ENCODE measurements at places on chromosomes 2 and 18. TPM values are rescaled to one million over a fixed set of nuclear protein-coding genes. Genes with fewer than 3 reads are reported as not detected.

- H3K36me3 ChIP-seq: no peaks in the 10 kb centered on the region
- no peaks in the 10 kb centered on the region for H3K27me3 ChIP-seq
- no peaks in the 10 kb centered on the region for H3K4me1 ChIP-seq
Observed at GRCh38 chr2:198465970-198466369, 661.6 kb downstream of the PLCL1 start.

DNA sequence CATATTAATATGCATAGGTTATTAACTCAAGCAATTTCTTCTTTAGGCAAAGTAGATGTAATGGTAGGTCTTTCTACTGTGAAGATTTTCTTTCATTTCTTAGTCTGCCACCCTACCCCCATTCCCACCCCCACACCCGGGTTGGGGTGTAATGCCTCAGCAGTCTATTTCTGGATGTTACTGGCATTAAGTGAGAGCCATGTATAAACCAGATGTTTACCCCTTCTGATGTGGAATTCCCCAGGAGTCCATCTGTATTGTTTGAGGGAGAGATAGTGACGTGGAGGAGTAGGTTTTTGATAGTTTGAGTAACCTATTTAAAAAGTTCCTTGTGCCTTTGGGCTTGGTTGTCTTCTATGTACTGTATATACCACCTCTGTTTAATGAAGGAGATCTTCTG, 11.8 kb downstream of the TDRD15 start:
- H3K36me3 ChIP-seq: no peaks in the 10 kb centered on the region
- H3K4me1 ChIP-seq: no peaks in the 10 kb centered on the region

The CSRNP3 gene
- not detected for total RNA-seq

GRCh38 chr2:166792808-166793207, 95.5 kb upstream of the XIRP2 start:
- H3K4me1 ChIP-seq: no peaks in the 10 kb centered on the region
- H3K27ac ChIP-seq: no peak overlapping the region
- H3K36me3 ChIP-seq: no peaks in the 10 kb centered on the region
- H3K4me3 ChIP-seq: no peak overlapping the region
- H3K27me3 ChIP-seq: no peaks in the 10 kb centered on the region
- no peak for DNase-seq

DNA sequence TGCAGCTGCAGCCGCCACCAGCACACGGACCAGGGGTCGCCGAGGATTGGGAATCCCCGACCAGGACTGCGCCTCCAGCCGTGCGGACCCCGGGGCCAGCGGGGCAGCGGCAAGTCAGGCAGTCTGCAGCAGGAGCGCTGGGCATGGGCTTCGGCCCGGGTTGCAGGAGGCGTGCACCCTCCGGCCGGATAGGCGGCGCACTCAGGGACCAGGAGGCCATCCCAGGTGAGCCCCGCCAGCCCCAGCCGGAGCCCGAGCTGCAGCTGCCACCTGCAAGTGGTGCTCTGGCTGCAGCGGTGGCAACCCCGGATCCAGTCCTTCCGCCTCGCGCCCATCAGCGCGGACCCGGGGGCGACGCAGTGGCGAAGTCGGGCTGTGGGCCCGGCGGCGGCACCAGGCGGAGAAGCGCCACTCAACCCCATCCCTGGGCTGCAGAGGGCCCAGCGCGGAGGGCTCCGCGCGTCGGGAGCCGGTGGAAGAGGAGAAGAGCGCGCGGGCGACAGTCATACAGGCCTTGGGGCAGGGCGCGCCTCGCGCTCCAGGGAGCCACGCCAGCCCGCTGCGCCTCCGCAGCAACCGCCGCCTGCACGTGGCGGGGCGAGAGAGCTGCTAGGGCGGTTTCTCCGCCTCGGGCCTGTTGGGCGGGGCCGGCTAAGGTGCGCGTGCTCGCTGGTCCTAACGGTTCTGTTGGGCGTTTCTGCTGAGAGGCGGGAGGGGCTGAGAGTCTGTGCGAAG, 73.8 kb downstream of the RPIA start:
- H3K27ac ChIP-seq: no peak overlapping the region
- DNase-seq: no peak
- no peak overlapping the region for H3K4me3 ChIP-seq
- H3K27me3 ChIP-seq: no peaks in the 10 kb centered on the region
- H3K36me3 ChIP-seq: no peaks in the 10 kb centered on the region

DNA sequence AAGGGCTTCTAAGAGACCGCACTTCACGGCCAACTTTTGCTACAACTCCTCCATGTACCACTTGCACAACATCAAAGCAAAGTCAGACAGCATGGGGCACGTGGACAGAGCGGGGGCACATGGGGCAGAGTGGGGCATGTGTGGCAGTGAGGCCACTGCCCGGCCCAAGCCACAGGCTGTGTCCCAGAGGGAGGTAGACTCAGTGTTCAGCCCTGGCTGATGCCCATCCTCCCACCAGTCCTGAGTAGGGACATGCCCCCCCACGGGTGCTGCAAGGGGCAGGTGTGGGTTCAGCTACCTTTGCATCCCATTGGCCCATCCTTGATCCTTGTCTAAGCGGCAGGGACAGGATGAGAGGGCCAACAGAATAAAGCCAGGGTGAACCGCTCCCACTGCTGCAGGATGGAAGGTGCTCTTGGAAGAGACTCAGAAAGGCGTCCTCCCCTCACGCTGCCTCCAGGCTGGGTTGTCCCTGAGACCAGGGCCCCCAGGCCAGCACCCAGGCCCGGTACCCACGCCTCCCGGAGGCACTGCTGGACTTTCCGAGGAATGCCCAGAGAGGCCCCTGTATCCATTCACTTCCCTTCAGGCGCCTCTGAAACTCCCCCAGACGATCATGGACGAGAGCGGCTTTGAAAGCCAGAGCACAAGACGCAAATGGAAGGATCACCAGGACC, 218.2 kb downstream of the NDUFA10 start:
- no peak for DNase-seq
- H3K27ac ChIP-seq: no peak overlapping the region
- no peaks in the 10 kb centered on the region for H3K4me1 ChIP-seq

GRCh38 chr2:64947885-64948284, 41.3 kb upstream of the SLC1A4 start:
- no peak overlapping the region for H3K27ac ChIP-seq
- H3K4me3 ChIP-seq: no peak overlapping the region
- no peak for DNase-seq
- H3K4me1 ChIP-seq: no peaks in the 10 kb centered on the region
- no peaks in the 10 kb centered on the region for H3K27me3 ChIP-seq

DNA sequence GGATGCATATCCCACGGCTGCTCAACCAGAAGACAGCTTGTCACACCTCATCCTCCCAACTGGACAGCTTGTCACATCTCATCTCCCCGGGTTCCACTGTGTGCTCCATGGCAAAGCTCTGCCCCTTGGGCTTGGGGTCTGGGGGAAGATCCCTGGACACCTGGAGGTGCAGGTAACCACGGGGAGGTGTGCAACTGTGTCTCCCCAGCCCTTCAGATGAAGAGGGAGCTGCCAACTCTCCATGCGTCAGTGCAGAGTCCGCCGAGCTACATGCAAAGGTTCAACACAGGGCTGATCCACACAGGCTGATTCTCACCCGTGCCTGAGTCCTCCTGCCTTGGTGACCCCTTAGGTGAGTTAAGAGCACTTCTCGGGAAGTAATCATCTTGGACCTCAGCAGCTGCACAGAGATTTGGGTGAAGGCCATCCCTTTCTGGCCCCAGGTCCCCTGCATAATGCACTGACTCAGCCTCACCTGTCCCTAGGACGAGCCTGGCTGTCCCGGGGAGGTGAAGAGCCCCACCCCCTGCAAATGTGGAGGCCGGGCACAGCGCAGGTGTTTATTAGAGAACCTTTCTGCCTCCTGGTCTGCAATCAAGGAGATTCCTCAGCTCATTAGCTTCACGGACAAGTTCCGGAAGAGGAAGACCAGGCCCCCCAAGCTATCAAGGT, 157.9 kb downstream of the PXDN start:
- H3K4me1 ChIP-seq: peaks cover 17% of the 10 kb centered on the region
- DNase-seq: no peak
- H3K36me3 ChIP-seq: no peaks in the 10 kb centered on the region
- H3K27ac ChIP-seq: peak overlapping the region; percentile 48
- no peak overlapping the region for H3K4me3 ChIP-seq

The SCN2A gene
- total RNA-seq: not detected

GRCh38 chr2:203681978-203682377, 24.5 kb upstream of the CD28 start:
- H3K27ac ChIP-seq: no peak overlapping the region
- H3K4me1 ChIP-seq: no peaks in the 10 kb centered on the region
- DNase-seq: no peak
- no peak overlapping the region for H3K4me3 ChIP-seq

DNA sequence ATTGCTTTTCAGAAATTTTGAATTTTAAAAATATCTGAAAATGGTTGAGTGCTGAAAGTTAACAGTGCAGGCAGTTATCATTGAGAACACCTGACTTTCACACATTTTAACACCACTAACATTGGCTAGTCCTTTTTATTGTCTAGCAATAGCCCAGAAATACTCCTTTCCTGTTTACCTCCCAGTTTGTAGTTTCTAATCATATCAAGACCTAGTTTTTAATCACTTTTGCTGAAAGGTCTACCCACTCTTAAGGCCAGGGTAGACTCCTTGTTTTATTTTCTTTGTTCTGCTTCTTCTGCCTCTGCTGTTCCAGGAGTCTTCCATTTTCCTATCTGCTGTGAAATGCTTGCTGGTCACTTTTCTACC, 72.1 kb downstream of the UBE2E3 start:
- no peak overlapping the region for H3K27ac ChIP-seq
- no peak overlapping the region for H3K4me3 ChIP-seq
- no peaks in the 10 kb centered on the region for H3K4me1 ChIP-seq
- no peaks in the 10 kb centered on the region for H3K36me3 ChIP-seq
- H3K27me3 ChIP-seq: no peaks in the 10 kb centered on the region

GRCh38 chr2:160652236-160652635, 158.6 kb upstream of the RBMS1 start:
- no peak overlapping the region for H3K4me3 ChIP-seq
- no peaks in the 10 kb centered on the region for H3K4me1 ChIP-seq

DNA sequence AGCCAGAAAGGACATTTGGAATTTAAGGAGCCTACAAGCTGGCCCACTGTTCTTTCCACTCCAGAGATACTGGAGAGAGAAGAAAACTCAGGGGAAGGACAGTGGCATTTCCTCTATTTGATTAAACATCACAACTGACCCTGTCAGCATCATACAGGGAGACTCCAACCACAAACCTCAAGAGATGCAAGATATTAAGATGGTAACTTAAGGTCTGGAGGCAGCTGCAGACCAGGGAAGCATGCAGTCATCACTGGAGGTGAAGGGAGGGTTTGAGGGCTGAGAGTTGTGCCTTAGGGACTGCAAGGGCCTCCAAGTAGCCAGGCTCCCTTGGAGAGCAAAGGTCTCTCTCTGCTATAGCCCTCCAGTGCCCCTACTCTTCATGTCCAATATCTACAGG, 67.4 kb downstream of the RNF152 start:
- H3K4me3 ChIP-seq: no peak overlapping the region
- DNase-seq: no peak
- no peaks in the 10 kb centered on the region for H3K36me3 ChIP-seq
- H3K4me1 ChIP-seq: no peaks in the 10 kb centered on the region
- H3K27me3 ChIP-seq: no peaks in the 10 kb centered on the region

DNA sequence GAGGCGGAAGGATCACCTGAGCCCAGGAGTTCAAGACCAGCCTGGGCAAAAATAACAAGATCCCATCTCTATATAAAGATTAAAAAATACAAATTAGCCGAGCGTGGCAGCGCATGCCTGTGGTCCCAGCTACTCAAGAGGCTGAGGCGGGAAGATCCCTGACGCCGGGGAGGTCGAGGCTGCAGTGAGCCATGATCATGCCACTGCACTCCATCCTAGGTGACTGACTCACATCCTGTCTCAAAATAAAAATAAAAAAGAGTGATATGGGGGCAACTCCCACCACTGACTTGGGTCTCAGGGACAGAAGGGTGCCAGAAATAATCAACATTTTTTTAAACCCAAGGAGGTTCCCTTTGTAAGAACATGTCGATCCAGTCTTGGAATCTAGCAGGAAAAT, 37.6 kb downstream of the ZNF516 start:
- no peak overlapping the region for H3K27ac ChIP-seq
- no peaks in the 10 kb centered on the region for H3K36me3 ChIP-seq
- H3K4me3 ChIP-seq: no peak overlapping the region
- DNase-seq: no peak

The IDH1 gene
- total RNA-seq: 80.2 TPM

DNA sequence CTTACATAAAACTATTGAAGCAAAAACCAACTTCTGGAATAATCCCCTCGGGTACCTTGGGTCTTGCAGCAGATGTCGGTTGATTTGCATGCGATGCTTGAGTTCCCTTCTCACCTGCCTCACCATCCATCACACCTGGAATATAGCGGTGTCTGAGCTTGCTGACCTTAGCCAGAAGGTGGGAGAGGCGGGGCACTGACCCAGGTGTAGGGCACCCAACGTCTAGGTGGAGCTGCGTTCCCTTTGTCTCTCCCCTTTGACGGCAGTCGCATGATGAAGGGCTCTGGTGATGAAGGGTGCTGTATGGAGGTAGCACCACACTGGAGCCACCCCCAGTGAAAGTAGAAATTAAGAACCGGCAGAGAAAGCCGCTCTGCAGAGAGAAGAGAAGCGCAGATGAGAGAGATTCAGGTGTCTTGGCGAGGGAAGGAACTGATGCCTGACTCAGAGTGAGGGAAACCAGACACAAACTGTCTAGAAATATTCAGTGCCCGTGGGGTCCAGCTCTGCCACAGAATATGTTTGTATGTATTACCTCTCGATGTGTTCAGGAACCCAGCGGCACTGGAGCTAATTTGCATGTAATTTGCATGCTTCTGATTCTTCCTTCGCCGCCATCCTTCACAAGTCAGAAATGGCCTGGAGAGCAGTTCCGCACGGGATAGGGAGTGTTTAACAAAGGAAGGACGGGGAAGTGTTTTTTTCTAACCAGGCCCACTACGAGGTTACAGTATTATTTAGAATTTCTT, 19.4 kb upstream of the MBP start:
- no peak for DNase-seq
- H3K27ac ChIP-seq: no peak overlapping the region
- H3K36me3 ChIP-seq: no peaks in the 10 kb centered on the region
- no peaks in the 10 kb centered on the region for H3K4me1 ChIP-seq

- no peak overlapping the region for H3K4me3 ChIP-seq
- 0 out of 2 replicates have a peak, but pooled peaks cover 4% of the 10 kb centered on the region for H3K27me3 ChIP-seq
- H3K4me1 ChIP-seq: no peaks in the 10 kb centered on the region
- no peaks in the 10 kb centered on the region for H3K36me3 ChIP-seq
- no peak for DNase-seq
Observed at GRCh38 chr2:168935810-168936581, 34.9 kb downstream of the G6PC2 start.

DNA sequence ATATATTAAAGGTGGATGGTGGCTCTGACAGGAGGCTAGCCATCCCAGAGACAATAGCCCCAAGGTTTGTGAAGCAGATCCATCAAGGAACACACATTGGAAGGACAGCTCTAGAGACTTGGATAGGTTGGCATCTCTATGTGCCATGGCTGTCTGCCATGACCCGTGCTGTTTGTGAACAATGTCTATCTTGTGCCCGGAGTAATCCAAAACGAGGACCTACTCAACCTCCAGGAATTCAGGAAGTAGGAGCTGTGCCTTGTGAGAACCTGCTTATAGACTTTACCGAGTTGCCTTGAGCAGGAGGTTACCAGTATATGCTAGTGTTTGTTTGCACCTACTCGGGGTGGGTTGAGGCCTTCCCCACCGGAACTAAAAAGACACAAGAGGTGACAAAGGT, 43.1 kb upstream of the SELENOI start:
- no peak for DNase-seq
- no peak overlapping the region for H3K27ac ChIP-seq
- no peak overlapping the region for H3K4me3 ChIP-seq
